ENCODE measurements at places on chromosomes 2 and 18. TPM values are rescaled to one million over a fixed set of nuclear protein-coding genes. Genes with fewer than 3 reads are reported as not detected.

AQP12A gene
- not detected for total RNA-seq

LRP1B gene
- 2.2 TPM for total RNA-seq

SPEG gene
- total RNA-seq = 8.8 TPM

GAD1 gene
- total RNA-seq = 7.2 TPM

LANCL1 gene
- 20.4 TPM for total RNA-seq

ANKRD36C gene
- total RNA-seq = 22.7 TPM
